ENCODE measurements at places on chromosomes 3 and 15. TPM values are rescaled to one million over a fixed set of nuclear protein-coding genes. Genes with fewer than 3 reads are reported as not detected.
A peak's percentile ranks its signal among the peaks of the same experiment; 100 is the strongest.

DNA sequence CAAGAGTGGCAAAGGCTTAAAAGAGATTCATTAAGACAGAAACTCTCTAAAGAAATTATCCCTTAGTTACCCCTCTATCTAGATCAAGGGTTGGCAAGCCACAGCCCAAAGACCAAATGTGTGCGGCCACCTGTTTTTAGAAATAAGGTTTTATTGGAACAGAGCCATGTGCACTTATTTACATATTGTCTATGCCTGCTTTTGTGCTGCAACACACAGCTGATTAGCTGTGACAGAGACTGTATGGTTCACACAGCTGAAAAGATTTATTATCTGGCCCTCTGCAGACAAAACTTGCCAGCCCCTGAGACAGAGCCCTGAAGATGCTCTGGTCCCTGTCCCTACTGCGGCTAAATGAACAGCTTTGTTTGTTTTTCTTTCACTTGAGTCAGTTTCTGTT is 88.1 kb downstream of the ADAMTS9 start:
- DNase-seq = no peak

GRCh38 chr3:133328373-133328772 is 71.5 kb upstream of the BFSP2 start:
- DNase-seq = no peak

DNA sequence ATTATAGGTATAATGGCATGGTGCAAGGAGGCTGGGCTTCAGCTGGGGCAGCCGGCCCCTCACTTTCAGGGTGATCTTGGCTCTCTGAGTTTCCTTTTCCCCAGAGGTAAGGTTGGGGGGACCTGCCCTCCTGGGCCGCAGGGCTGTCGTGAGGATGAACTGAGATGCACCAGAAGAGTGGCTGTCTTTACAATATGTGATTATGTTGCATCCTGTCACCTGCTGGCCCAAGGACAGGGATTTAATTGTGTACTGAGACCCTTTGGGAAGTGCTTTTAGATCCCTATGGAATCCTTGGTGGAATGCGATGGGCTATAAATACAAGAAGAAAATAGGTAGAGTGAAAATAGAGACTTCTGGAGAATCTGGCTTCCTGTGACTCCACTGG is 22.1 kb downstream of the ANAPC13 start:
- no peak for DNase-seq

- no peak for DNase-seq
These were observed 5.1 kb upstream of the ZSCAN2 start for GRCh38 chr15:84595660-84596059.

SPTSSB gene
- total RNA-seq = 25.3 TPM

DNA sequence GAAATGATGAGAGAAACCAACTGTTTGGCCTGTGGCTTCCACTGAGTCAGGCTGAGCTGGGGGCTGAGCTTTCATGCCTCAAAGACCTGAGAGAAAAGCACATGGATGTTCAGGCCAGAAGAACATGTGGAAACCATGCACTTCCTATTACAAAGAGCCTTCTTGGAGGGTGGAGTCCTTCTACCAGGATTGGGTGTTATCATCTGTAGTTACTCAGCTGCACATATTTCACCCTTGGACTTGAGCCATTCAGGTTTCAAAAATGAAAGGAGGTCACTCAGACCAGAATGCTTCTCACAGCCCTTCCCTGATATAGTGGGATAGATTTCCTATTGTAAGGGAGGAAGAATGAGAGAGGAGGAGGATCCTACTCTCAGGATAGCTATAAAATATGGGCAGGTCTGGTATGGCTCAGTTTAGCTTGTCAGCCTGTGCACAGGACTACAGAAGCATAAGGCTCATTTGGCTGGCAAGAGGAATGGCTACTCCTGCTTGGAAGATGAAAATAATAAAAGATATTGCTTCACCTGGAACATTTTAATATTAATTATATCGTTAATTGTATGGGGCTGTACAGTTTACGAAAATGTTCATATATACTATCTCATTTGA is 173.6 kb upstream of the TMC3 start:
- DNase-seq = no peak

CXCR6 gene
- total RNA-seq = not detected

- peak; percentile 31 for DNase-seq
These were observed 37.7 kb downstream of the ZDHHC23 start for GRCh38 chr3:113985541-113985940.

DNA sequence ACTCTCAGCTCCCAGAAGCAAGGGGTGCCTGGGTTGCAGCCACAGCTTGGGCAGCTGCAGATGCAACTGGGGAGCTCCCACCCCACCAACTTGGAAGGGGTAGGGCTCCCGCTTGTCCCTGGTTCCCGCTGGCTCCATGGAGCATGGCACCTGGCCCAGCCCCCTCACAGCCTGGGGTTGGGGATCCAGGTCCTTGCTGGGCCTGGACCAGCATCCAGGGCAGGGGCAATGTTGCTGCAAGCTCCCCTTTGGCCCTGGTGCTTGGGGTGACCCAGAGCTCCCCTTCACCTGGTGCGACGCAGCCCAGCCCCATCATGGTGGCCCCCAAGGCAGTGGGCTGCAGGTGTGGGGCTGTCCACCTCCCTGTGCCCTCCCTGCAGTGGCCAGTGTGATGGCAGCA is 99.6 kb upstream of the FRMD4B start:
- DNase-seq = no peak

- DNase-seq = peak; percentile 44
These were observed 21.2 kb downstream of the GABRA5 start for GRCh38 chr15:26887926-26888666.

DNA sequence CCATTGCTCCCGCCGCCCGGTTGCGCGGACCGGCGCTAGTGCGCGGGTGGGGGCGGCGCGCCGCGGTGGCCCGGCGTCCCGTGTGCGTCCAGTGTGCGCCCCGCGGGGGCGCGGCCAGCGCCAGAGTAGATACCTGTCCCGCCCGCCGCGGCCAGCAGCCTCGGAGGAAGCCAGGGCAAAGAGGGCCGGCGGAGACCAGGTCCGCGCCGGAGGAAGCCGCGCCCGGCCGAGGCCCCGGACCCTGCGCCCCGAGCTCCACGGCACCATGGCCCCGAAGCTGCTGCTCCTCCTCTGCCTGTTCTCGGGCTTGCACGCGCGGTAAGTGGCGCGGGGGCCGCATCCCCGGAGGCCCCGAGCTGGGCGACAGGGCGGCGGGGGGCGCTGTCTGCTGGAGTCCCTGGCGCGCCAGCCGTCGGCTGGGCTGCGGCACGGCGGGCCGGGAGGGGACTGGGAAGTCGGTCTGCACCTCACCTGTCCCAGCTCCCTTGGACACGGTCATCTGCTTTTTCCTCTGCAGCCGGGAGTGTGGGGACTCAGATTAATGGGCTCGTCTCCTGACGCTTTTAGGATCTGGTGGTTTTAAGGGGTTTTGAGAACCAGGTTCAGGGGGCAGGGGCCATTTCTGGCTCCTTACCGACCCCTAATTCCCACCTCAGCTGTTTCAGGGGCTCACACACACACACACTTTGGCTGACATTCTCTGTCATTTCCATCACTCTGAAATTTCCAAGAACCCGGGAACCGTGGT is 464 bp downstream of the GABRG3 start:
- no peak for DNase-seq

- DNase-seq = no peak
These were observed 403.0 kb upstream of the ONECUT1 start for GRCh38 chr15:53193149-53193548.

LEKR1 gene
- total RNA-seq = 2.2 TPM

DNA sequence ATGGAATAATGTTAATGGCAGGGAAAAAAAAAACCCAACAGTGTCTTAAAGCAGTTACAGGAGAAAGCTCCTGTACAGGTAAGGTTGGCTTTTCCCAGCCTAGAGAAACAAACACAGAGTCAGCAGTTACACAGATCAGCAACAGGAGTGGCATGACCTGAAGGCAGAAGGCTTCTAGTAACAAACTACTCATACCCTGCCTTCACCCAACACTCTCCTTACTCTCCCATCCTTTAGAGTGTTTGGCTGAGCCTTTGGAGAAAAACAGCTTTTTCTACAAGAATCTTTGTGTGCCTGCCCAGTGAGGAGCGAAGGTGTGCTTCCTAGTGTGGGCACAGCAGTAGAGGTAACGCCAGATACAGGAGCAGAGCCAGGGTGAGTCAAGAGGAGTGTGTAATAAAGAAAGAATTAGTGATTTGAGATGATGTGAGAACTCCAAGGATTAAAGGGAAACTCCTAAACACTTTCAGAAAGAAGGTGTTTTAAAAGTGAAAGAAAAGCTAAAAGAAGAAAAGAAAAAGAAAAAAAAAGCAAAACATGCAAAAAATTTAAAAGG is 152.7 kb downstream of the POLR2M start:
- DNase-seq = no peak

DNA sequence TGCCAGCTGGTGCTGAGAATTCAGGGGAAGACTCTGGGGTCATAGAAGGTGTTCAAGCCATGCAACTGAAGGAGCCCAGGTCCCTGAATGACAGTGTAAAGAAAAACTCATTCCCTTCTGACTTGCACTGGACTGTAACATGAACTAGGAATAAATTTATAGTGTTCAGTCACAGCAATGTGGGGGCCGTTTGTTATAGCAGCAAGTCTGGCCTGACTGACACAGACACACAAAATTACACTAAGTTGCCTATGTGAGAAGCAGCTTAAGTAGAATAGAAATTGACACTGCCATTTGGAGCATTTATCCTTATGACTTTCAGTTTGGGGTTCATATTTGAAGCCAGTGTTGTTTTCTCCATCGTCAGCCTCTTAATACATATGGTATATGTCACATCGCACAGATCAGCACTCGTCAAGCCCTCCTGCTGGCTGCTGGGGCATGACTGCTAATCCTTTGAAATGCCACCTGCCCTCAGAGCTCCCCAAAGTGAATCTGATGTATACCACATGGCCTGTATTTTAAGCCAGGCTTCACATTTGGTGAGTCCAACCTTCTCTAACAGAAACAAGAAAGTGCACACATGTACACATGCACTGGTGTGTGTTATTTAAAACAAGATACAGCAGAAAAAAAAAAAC is 17.1 kb upstream of the HEG1 start:
- no peak for DNase-seq

PPIB gene
- 116 TPM for total RNA-seq

GOLGA6B gene
- not detected for total RNA-seq

DNA sequence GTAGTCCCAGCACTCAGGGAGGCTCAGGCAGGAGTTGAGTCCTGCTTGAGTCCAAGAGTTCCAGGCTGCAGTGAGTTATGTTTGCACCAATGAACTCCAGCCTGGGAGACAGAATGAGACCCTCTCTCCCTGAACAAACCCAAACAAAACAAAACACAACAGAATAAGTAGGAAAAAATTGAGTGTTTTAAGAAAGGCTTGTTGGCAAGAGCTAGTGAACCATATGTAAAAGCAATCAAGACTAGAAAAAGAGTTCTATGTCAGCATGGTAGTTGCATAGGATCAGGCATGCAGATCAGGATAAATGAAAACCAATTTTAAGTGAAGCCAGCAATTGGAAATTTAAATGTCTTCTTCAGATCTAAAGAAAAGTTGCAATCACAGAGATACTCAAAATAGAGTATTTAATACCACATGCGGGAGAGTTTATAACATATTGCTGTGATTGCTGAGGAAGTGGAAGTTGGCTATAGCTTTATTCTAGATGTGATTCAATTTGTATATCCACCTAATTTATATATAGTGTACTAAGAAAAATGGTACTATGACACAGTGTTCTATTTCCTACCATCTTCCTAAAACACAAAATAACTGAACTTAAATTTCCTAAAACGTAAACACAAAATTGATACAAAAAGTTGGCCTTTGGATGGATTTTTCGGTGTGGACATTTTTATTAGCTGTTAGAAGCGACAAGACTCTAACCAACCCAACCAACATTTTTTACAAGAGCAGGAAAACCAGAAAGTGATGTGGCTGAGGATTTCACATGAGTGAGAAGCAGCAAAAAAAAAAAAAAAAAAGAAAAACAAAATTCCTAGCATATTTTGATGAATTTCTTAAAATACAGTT is 101.9 kb upstream of the ROBO1 start:
- DNase-seq = no peak
